ENCODE measurements at places on chromosomes 16 and 17. TPM values are rescaled to one million over a fixed set of nuclear protein-coding genes. Genes with fewer than 3 reads are reported as not detected.

DNA sequence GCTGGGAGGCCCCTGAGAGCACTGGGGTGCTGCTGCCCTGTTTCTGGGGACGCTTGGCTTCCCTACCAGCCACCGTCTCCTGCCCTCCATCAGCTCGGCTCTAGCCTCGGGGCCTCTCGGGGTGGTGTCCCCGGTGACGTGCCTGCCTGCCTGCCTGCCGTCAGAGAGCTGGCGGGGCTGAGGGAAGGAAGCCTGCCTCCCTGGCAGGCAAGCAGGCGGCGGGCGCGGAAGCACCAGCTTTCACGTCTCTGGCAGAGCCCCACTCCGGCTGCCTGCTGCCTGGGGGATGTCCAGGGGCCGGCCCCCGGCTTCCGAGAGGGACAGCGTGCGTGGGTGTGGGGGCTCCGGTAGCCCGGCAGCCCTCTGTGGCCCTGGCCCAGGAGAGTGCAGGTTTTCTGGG, 9.3 kb downstream of the CENPX start:
- no peak for DNase-seq

DNA sequence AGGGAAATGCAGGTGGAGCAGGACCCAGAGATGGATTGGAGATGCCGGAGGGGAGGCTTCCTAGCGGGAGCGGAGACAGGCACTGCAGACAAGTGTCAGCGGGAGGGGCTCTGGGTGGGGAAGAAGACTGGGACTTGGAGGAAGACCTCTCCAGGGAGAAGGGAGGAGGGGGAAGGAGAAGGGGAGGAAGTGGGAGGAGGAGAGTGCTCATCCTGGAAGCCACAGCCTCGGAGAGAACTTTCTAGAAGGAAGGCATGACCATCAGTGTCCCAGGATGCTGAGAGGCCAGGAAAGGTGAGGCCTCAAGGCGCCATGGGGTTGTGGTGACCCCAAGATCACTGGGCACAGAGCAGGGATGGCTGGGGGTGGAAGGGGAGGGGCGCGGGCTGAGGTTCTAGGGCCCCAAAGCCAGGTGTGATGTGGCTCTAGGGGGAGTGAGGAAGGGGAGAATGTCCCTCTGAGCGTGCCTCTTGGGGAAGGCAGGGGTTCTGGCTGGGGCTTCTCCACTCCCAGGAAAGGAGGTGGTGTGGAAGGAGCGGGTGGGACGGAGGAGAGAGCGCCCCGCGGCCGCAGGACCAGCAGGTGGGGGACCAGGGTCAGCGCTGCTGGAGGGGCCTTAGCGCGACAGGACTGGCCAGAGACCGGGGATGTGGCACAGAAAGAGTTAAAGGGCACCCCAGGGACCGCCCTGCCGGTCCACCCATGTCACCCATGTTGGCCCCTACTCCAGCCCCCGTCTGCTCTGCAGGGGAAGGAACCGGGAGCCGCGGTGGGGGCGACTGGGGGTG, 900 bp upstream of the GCGR start:
- DNase-seq: no peak

- DNase-seq: peak; percentile 84
Observed at GRCh38 chr16:5412731-5413130, 315.1 kb upstream of the EEF2KMT start.

Gene KRT10
- total RNA-seq: 22.3 TPM

Gene BCAR1
- total RNA-seq: 74.3 TPM

DNA sequence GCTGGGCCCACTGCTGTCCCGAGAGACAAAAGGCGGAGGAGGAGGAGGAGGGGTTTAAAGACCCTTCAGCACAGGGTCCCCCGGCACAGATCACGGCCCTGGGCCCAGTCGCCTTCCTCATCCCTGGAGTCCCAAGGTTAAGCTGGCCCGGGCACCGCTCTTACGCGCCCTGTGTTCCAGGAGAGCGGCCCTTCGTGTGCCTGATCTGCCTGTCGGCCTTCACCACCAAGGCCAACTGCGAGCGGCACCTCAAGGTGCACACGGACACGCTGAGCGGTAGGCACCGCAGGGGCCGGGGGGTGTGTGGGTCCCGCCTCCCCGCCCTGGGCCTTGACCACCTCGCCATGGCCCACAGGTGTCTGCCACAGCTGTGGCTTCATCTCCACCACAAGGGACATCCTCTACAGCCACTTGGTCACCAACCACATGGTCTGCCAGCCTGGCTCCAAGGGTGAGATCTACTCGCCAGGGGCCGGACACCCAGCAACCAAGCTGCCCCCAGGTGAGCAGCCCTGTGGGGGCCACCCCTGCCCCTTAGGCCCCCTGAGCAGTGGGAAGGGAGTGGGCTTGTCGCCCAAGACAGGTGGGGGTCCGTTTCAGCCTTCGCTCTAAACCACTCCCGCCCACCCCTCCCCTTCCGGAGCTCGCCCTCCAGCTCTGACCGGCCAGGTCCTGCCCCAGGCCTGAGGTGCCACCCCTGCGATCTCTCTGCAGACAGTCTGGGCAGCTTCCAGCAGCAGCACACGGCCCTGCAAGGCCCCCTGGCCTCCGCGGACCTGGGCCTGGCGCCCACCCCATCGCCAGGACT, 37.6 kb upstream of the ZC3H18 start:
- no peak for DNase-seq

Gene OR1E2
- total RNA-seq: not detected

Gene NACA2
- total RNA-seq: not detected

Gene KRT34
- not detected for total RNA-seq

- no peak for DNase-seq
Observed at GRCh38 chr16:52480237-52480636, 66.7 kb downstream of the TOX3 start.
